ENCODE measurements at places on chromosomes 3 and 15. TPM values are rescaled to one million over a fixed set of nuclear protein-coding genes. Genes with fewer than 3 reads are reported as not detected.

DNA sequence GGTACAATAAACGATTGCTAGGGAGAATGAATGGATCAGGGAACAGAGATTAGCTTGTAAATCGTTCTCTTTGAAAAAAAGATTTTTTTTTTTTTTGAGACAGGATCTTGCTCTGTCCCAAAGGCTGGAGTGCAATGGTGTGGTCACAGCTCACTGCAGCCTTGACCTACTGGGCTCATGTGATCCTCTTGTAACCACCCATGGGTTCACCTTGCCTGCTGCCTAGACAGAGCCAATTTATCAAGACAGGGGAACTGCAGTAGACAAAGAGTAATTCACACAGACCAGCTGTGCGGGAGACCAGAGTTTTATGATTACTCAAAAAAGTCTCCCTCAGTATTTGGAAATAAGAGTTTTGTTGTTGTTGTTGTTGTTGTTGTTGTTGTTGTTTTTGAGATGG, 39.6 kb downstream of the METTL6 start:
- H3K27me3 ChIP-seq, result no peaks in the 10 kb centered on the region
- peaks cover 5% of the 10 kb centered on the region for H3K4me1 ChIP-seq
- no peak overlapping the region for H3K4me3 ChIP-seq

GRCh38 chr3:46926447-46926846, 48.9 kb downstream of the PTH1R start:
- H3K27ac ChIP-seq, result no peak overlapping the region
- DNase-seq, result no peak
- peaks cover 30% of the 10 kb centered on the region for H3K4me1 ChIP-seq
- H3K36me3 ChIP-seq, result peaks cover 12% of the 10 kb centered on the region

DNA sequence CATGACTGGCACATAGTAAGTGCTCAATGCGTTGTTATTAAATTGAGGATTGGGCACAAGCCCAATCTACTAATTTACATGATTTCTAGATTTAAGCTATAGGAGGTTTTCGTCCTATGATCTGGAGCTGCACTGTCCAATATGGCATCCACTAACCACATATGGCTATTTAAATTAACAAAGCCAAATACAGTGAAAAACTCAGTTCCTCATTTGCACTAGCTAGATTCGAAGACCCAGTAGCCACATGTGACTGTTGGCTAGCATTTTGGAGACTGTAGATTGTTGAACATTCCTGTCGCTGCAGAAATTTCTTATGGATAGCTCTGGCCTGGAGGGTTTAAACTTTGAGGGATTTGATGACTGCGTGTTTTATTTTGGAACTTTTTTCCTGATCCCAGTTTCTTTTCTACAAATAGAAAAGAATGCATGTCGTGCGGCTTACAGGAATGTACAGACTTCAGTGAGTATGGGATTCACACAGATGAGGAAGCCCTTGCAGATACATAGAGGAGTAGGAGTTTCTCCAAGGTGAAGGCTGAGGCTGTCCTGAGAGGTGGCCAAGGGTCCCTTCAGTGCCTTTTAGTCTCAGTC, 82.8 kb downstream of the SLCO3A1 start:
- no peaks in the 10 kb centered on the region for H3K4me1 ChIP-seq
- DNase-seq, result no peak
- H3K4me3 ChIP-seq, result no peak overlapping the region
- no peaks in the 10 kb centered on the region for H3K27me3 ChIP-seq
- H3K36me3 ChIP-seq, result no peaks in the 10 kb centered on the region
- H3K27ac ChIP-seq, result no peak overlapping the region

DNA sequence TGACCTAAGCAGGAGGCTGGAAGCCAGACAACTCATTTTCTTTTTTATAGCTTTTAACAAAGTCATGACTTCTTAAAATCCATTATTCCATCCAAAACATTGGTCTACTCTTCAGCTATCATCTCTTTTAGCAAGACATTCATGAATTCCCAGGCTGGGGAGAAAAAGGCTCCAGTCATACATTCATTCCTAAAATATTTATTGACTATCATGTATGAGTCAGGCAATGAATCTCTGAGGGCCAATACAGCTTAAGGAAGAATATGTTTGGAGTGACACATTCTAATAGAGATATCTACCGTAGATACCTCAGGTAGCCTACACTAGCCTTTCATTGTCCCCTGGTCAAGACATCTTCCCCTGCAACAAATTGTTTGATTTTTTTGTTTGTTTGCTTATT, 196.4 kb upstream of the NANOGP8 start:
- no peak for DNase-seq

- H3K27me3 ChIP-seq, result no peaks in the 10 kb centered on the region
These were observed 252.3 kb upstream of the ARRDC4 start for GRCh38 chr15:97708252-97708651.

DNA sequence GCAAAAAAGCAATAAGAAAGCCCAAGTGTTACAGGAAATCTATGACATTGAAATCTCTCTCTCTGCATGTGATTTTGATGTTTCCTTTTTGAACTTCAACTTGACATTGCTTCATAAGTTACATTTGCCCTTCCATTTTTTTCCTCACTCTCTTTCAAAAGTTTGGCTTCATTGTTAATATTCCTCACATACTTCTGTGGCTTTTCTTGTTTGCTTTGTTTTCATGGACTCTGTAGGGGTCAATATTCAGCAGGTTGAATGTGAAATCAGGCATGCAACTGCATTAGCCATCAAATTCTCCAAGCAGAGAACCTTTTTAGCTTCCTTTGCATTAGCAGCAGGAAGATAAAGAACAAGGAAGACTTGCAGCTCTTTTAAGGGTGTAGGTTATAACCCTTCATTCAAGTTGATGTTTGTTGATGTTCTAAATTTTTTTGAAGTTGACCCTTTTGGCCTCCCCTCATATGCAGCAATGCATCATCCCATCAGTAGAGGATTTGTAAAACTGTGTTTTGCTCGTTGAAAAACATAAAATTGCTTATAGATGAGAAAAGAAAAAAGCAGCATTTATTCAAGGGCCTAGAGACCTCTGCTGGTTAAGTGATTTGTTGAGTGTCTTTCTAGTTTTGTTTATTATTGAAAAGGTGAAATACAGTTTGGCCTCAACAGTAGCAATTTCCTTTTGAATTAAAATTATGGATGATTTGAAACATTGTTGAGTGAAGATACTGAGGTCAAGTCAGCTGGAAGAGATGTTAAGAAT, 211.4 kb downstream of the IL5RA start:
- H3K36me3 ChIP-seq, result peaks cover 2% of the 10 kb centered on the region
- peaks cover 3% of the 10 kb centered on the region for H3K4me1 ChIP-seq
- DNase-seq, result no peak
- no peak overlapping the region for H3K4me3 ChIP-seq

GRCh38 chr3:102761766-102762165, 327.0 kb downstream of the ZPLD1 start:
- H3K4me1 ChIP-seq, result no peaks in the 10 kb centered on the region
- H3K27ac ChIP-seq, result no peak overlapping the region
- no peak for DNase-seq
- peaks cover 4% of the 10 kb centered on the region for H3K27me3 ChIP-seq
- H3K36me3 ChIP-seq, result no peaks in the 10 kb centered on the region

DNA sequence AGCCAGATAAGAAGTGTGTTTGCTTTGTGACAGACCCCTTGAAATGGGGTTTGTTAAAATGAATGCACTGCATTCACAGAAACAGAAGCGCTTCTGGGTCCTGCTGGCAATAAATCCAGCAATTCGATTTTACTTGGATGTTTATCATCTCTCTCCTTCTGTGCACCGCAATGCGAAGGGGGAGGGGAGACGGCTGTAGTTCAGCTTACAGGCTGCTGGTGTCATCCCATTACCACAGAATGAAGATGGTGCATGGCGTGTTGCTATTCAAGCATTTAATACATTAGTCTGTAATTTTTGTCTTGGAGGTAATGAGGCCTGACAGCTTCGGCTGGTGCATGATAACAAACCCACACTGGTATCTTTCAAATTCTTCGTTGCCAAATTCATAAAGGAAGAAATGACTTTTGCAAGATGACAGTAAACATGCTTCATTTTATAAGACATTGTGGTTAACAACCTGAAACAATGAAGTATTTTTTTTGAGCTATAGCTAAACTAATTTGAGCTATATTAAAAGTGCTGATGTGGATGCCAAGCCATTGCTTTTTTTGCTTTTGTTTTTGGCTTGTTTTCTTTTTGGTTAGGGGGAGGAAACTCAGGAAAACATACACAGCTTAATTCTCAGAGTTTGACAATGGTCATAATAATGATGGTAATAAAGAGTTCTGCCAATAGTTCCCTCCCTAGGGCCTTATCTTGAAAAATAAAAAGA, 418.3 kb downstream of the OTOL1 start:
- no peak overlapping the region for H3K27ac ChIP-seq
- H3K4me3 ChIP-seq, result no peak overlapping the region
- H3K36me3 ChIP-seq, result peaks cover 2% of the 10 kb centered on the region
- peaks cover 29% of the 10 kb centered on the region for H3K4me1 ChIP-seq
- no peak for DNase-seq

DNA sequence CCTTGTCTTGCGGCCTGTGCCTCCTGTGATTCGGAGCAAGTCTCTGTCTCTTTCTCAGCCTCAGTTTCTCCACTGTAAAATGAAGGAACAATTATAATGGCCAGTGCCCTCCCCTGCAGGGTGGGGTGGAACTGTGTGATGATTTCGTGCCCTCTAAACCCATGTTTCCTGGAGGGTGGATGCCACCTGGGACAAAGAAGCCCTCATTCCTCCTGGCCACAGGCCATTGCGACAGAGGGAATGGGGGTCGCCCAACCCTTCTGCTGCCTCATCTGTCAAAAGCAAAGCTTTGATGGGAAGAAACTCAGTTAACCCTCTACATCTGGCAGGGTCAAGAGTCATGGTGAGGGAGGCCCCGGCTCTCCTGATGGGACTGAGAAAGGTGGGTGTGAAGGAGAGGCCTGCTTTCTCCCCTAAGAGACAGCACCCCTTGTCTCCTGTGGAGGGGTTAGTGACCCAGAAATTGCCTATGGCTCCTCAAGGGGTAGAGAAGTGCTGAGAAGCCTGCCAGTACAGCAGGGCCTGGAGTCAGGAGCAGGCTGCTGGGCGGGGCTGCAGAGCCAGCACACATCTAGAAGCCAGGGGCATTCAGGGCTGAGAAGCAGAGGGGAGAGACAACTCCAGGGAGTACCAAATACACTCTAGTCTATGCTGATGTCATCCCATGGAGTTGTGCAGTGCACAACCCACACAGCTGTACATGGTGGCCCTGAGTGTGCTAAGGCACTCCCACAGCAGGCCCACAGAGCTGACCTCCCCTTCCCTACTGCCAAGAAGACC, 61.0 kb downstream of the PLXNA1 start:
- H3K4me3 ChIP-seq, result no peak overlapping the region
- H3K27me3 ChIP-seq, result peaks cover 8% of the 10 kb centered on the region
- H3K4me1 ChIP-seq, result peaks cover 13% of the 10 kb centered on the region

DNA sequence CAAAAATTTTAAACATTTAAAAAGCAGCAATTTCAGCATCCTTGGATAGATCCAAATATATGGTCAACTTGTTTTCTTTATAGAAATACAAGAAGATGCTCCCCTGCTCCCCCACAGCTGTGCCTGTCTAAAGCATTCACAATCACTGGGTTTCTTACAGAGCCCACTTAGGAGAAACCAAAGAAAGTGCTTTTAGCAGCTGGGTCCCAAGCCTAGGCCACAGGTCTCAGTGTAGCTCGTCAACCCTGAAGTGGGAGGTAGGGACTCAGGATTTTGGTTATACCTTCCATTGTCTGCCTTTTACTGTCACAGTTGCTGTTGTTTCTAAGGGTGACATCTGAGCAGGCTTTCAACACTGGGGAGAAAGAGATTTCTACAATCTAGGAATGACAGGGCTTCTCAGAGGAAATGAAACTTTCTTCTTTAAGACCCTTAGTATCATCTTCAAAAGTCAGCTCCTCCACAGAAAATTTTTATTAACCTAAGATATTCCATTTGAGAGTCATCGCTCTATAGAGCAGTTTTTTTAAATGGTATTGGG, 199.3 kb upstream of the CMC1 start:
- DNase-seq, result no peak
- H3K4me3 ChIP-seq, result no peak overlapping the region
- H3K27me3 ChIP-seq, result peaks cover 6% of the 10 kb centered on the region
- no peak overlapping the region for H3K27ac ChIP-seq

GRCh38 chr3:140842984-140843649, 98.5 kb upstream of the SLC25A36 start:
- no peak for DNase-seq
- H3K36me3 ChIP-seq, result no peaks in the 10 kb centered on the region
- H3K27me3 ChIP-seq, result peaks cover 56% of the 10 kb centered on the region
- no peak overlapping the region for H3K27ac ChIP-seq

- DNase-seq, result no peak
- H3K27ac ChIP-seq, result no peak overlapping the region
- no peak overlapping the region for H3K4me3 ChIP-seq
- no peaks in the 10 kb centered on the region for H3K36me3 ChIP-seq
- H3K4me1 ChIP-seq, result no peaks in the 10 kb centered on the region
These were observed 58.9 kb downstream of the GASK1A start for GRCh38 chr3:43038010-43038409.

DNA sequence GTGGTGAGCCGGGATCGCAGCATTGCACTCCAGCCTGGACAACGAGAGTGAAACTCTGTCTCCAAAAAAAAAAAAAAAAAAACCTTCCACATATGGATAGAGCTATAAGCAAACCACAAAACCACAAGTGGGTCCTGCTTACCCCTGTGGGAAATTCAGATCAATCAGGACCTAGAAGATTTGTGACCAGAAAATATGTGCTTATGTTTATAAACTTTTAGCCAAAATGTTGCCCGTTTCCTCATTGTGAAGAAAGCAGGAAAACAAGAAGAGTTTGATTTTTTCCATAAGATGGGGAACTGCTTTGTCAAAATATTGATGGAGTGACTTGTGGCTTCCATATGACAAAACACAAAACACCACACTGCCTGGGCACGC, 3.4 kb upstream of the SLC25A38 start:
- H3K27me3 ChIP-seq, result peaks cover 9% of the 10 kb centered on the region
- no peaks in the 10 kb centered on the region for H3K36me3 ChIP-seq
- peaks cover 13% of the 10 kb centered on the region for H3K4me1 ChIP-seq
- H3K27ac ChIP-seq, result no peak overlapping the region
- DNase-seq, result no peak

DNA sequence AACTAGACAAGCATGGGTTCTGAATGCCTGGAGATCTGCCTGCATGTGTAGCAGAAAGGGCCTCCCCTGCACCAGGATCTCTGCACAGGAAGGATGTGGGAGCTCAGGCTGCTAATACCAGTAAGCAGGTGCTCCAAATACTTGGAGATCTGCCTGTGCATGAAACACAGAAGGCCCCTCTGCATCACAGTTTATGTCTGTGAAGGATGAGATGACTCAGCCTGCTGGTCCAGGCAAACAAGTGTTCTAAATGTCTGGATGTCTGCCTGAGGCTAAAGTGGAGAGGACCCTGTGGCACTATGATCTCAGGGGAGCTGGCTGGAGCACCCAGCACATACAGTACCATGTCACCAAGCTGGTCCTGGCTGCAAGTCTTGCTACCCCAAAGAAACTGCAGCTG, 678.8 kb downstream of the MCTP2 start:
- H3K4me1 ChIP-seq, result no peaks in the 10 kb centered on the region
- no peaks in the 10 kb centered on the region for H3K27me3 ChIP-seq
- H3K36me3 ChIP-seq, result no peaks in the 10 kb centered on the region
- H3K4me3 ChIP-seq, result no peak overlapping the region
- DNase-seq, result no peak

- no peaks in the 10 kb centered on the region for H3K27me3 ChIP-seq
- H3K27ac ChIP-seq, result no peak overlapping the region
- no peak for DNase-seq
- peaks cover 42% of the 10 kb centered on the region for H3K36me3 ChIP-seq
These were observed 79.5 kb upstream of the BLM start for GRCh38 chr15:90637693-90638092.

Gene CILP
- total RNA-seq, result not detected

Gene KCNH8
- 0.18 TPM for total RNA-seq

Gene C15orf61
- total RNA-seq, result 4.8 TPM

Gene ALDH1A3
- 0.30 TPM for total RNA-seq

Gene CHST13
- total RNA-seq, result not detected

Data from osteocyte (in vitro differentiated cells).